ENCODE measurements at places on chromosomes 5 and 9.

- peak; percentile 78 for DNase-seq
Measured at GRCh38 chr9:128271112-128271511, 4.7 kb downstream of the GOLGA2 start.

DNA sequence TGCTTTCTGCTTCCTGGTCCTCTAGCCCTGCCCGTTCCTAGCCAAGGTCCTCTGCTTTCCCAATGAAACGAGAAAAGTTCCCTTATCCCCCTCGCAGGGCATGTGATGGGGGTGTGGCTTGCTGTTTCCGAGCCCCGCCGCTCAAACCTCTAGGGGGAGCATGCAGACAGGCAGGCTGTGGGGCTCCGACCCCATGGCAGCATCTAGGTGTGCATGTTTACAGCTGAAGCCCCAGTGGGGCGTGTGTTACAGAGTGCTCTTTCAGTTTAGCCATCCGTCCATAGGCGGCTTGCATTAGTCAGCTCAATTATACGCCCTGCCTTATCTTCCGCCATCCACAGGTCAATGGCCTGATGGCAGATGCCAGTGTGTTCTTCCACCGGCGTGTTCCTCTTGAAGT, 48.3 kb upstream of the SPATA31E1 start:
- DNase-seq, result no peak

DNA sequence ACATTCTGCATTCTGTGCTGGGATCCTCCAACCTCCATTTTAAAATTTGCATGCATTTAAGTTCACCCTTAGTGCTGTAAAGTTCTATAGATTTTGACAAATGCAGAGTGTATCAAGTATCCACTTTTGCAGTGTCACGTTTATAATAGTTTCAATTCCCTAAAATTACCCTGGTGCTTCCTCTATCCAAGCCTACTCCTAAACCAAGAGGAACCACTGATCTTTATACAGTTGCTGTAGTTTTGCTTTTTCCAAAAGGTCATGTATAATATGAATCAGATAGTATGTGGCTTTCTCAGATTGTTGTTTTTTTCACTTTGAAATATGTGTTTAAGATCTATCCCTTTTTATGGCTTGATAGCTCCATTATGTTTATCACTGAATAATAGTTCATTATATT, 468.4 kb upstream of the CDH6 start:
- DNase-seq, result no peak

DNA sequence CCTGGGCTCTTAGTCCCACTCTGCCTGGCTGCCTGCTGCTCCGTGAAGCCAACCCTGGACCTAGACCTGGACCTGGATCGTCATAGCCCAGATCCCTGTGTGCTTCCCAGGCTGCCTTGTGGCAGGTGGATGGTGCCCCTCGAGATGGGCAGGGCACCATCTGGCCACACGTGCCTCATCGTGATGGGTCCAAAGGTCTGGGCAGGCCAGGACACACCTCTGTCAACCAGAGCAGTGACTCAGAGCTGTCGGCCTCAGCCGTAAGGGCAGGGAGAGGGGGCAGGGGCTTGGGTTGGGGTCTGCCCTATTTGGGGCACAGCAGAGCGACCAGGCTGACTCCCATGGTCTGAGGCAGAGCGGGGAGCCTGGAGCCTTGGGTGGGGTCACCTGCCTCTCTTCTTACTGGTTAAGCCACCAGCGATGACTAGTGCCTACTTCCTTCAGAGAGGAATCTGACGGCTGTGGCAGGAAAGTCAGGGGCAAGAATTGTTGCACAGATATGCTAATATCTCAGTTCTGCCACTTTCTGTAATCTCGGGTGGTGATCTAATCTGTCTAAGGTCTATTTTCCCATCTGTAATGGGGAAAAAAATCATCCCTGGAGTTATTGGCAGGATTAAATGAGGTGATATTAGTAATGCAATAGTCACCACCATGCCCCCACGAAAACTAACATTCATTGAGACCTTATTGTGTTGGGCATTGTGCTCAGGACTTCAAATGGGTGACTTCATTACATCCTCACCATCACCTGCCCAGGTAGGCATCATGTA, 3.2 kb upstream of the CDHR2 start:
- no peak for DNase-seq
